ENCODE measurements at places on chromosomes 3 and 15.

- DNase-seq = no peak
Measured at GRCh38 chr3:156513619-156514018, 41.3 kb downstream of the SSR3 start.

GRCh38 chr3:135192929-135193328 lies 397.9 kb downstream of the EPHB1 start:
- no peak for DNase-seq

- no peak for DNase-seq
Measured at GRCh38 chr3:182808041-182808770, 14.9 kb downstream of the ATP11B start.

DNA sequence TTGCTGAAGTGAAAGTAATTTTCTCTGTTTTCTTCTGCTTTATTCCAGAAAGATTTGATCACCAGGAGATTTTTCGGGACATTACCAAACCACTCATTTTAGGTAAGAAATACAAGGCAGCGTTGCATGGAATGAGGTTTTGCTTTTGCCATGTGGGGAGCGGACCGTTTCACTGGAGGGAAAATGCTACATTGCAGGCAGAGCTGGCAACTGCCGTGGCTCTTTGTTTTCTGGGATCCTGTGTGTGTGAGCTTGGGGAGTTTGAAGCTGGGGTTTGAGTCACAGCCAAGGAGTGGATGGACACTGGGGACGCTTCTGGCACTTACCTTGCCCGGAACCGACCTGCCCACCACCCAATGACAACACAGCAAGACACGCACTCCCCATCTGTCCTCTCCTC lies 109.9 kb downstream of the APBA2 start:
- DNase-seq = no peak

GRCh38 chr15:98077186-98077585 lies 116.7 kb downstream of the ARRDC4 start:
- DNase-seq = no peak

- DNase-seq = peak; percentile 85
Measured at GRCh38 chr3:48661501-48662144, 1.1 kb downstream of the CELSR3 start.

DNA sequence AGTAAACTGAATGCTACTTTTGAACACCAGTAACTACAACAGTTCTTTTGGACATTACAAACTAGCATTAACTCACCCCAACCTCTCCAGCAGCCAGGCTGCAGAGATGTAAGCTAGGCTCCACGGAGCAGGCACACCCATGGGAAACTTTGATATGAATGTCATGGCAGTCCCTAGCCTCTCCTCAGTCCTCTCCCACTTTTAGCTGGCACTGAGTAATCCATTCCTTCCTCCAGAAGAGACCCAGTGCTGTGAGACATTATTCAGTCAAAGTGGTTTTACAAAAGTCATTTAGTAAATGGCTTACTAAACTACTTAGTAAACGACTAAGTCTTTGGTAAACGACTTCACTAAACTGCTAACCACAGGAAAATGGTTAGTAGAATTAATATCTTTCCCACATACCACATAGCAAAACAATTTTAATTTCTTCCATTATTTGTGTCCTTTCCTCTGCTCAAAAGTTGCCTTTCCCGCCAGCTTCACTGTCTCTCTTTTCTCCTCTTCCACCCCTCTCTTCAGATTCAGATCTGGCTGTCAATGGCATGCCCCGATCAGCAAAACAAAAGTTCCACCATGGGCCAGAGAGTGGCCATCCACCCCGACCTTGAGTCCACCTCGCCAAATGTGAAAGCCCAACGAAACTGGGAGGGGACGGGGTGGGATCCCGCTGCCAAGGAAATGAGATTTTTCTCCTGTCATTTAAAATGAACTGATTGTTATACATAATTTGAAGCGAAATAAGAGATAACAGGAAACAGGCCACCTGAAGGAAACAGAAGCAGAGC lies 67.5 kb upstream of the TJP1 start:
- DNase-seq = peak; percentile 45

Data from iPS-NIHi11 (cell line).